Activated B cell treated with CpG ODN at 0.5 μM for 24 hours (primary cell): ENCODE measurements at places on chromosomes 3 and 15.

DNA sequence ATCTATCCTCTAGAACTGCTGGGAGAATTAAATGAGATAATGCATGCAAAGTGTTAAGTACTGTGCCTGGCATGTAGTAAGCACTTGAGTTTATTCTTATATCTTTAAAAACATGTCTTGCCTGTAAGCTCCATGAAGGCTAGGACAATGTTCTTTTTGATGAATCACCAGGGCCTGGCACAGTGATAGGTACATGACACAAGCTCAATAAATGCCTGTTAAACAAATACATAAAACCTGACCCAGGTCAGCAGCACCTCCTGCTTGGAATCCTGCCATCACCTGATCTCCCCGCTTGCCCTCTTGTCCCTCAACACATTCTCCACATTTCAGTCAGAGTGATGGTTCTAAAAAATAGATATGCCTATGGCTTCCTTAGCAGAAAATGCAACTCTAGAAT, 186.8 kb downstream of the CHST2 start:
- no peaks in the 10 kb centered on the region for H3K27me3 ChIP-seq
- H3K4me1 ChIP-seq, result no peaks in the 10 kb centered on the region
- no peaks in the 10 kb centered on the region for H3K36me3 ChIP-seq
- no peak for DNase-seq
- H3K27ac ChIP-seq, result no peak overlapping the region

- peaks cover 80% of the 10 kb centered on the region for H3K4me1 ChIP-seq
- H3K27me3 ChIP-seq, result no peaks in the 10 kb centered on the region
- H3K36me3 ChIP-seq, result peaks cover 55% of the 10 kb centered on the region
- peak overlapping the region; percentile 74 for H3K27ac ChIP-seq
- H3K4me3 ChIP-seq, result peak overlapping the region; percentile 67
- DNase-seq, result no peak
Observed at GRCh38 chr3:150607267-150608065, 4.3 kb downstream of the SELENOT start.

- peaks cover 3% of the 10 kb centered on the region for H3K36me3 ChIP-seq
- no peak for DNase-seq
- H3K27me3 ChIP-seq, result no peaks in the 10 kb centered on the region
Observed at GRCh38 chr3:71402280-71402679, 181.2 kb downstream of the FOXP1 start.

- H3K36me3 ChIP-seq, result no peaks in the 10 kb centered on the region
- H3K27ac ChIP-seq, result no peak overlapping the region
- no peak overlapping the region for H3K4me3 ChIP-seq
- no peak for DNase-seq
- H3K27me3 ChIP-seq, result no peaks in the 10 kb centered on the region
Observed at GRCh38 chr3:37765591-37766488, 95.8 kb upstream of the CTDSPL start.
